ENCODE measurements at places on chromosomes 16 and 17. TPM values are rescaled to one million over a fixed set of nuclear protein-coding genes. Genes with fewer than 3 reads are reported as not detected.
A peak's percentile ranks its signal among the peaks of the same experiment; 100 is the strongest.

DNA sequence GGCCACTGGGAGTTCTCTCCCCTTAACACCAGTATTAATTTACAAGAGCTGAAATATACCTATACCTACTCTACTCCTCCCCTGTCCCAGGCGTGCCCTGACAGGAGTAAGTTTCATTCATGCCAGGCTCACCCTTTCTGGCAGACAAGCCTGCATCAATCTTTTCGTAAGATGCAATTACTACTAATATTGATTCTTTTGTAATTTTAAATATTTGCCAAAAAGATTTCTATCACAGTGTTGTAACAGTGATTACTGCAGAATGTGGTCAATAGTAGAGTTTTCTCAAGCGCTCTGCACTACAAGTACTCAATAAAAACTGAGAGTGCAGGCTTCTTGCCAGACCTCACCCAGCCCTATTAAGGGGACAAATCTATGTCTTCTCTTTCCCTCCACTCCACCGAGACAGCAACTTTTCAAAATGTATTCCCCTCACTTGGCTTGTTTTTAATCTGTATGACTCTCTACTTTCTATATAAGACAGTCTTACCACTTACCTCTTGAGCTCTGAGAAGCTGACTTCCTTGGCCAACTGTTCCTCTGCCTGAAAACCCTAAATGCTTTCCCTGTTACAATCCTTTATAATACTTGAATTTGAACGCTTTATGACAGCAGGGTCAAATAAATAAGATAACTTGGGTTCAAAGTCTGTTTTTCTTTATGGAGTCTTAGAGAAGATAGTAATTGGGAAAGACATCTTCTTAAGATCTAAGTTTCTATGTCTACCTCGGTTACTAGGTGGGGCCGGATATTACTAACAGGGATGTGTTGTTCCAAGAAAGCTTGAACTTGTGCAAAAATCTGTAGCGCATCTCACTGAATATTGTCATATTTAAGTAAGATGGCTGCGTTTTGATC lies at the start of gene TMIGD1:
Gene TMIGD1, minus strand, starts transcription at position 555 of the 858 bp plus-strand sequence. CDS start 1,924 bp downstream, outside the sequence.
- peak within 1 kb of the TSS; percentile 30 for H3K4me3 ChIP-seq
- H3K4me1 ChIP-seq: peaks cover 36% of the 10 kb centered on the region
- DNase-seq: peak; percentile 52
- H3K27ac ChIP-seq: peak within 1 kb of the TSS; percentile 89

GRCh38 chr17:6517062-6517461 lies 39.3 kb downstream of the PITPNM3 start:
- no peak overlapping the region for H3K4me3 ChIP-seq
- H3K27ac ChIP-seq: no peak overlapping the region
- no peak for DNase-seq
- H3K4me1 ChIP-seq: no peaks in the 10 kb centered on the region
- no peaks in the 10 kb centered on the region for H3K27me3 ChIP-seq

DNA sequence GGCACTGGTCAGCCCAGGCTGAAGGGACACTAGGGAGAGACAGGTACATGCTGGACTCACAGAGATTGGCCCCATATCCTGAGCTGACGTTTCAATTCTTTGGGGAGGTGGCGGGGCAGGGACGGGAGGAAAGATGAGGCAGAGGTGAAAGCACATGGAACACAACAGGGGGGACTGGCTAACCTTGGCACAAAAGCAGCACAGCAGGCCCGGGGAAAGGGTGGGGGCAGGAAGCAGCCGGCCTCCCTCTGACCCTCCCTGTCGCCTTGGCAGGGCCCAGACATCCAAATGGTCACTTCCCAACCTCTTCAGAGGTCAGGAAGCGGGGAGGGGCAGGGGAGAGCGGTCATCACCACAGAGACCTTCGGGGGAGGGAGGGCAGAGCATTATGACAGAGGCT lies 6.6 kb downstream of the VAT1 start:
- H3K27me3 ChIP-seq: no peaks in the 10 kb centered on the region
- H3K4me1 ChIP-seq: peaks cover 35% of the 10 kb centered on the region
- no peak overlapping the region for H3K27ac ChIP-seq
- H3K36me3 ChIP-seq: peaks cover 63% of the 10 kb centered on the region
- H3K4me3 ChIP-seq: no peak overlapping the region

GRCh38 chr16:72199761-72200337 lies 27.9 kb upstream of the PMFBP1 start:
- no peaks in the 10 kb centered on the region for H3K36me3 ChIP-seq
- no peaks in the 10 kb centered on the region for H3K27me3 ChIP-seq
- no peak overlapping the region for H3K4me3 ChIP-seq
- no peak overlapping the region for H3K27ac ChIP-seq
- H3K4me1 ChIP-seq: peaks cover 19% of the 10 kb centered on the region
- no peak for DNase-seq

DNA sequence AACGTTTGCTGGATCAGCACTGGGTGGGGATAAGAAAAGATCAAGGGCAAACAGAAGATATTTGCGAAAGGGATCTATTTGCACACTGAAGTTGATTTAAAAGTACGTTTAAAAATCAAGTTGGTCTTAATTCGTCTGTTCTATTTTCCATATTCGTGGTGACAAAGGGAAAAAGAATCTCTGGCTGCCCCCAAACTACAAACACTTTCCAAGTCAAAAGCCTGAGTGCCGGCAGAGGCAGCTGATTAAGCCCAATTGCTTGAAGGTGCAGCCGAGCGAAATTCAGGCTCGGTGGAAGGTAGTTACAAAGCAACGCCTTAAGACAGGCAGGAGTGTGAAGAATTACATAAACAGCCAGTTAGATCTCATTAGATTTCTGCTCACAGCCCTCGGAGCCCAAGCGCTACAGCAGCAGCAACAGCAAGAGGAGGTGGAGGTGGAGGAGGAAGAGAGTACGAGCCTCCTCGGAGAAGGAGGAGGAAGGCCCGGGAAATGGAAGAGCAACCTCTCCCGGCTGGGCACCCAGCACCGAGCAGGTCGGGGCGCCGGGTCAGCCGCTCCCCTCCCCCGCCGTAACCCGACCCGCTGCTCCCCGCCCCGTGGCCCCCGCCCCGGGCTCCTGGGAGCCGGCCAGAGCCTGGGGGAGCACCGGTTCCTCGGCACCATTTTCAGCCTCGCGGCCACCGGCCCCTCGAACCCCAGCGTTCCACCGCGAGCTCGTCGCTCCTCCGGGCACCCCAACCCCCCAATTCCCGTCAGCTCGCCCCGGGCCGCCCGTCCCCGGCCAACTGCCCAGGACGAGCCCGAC lies 890 bp downstream of the TOB1 start:
- peaks cover 19% of the 10 kb centered on the region for H3K36me3 ChIP-seq
- H3K27ac ChIP-seq: peak overlapping the region; percentile 97
- H3K4me1 ChIP-seq: peaks cover 7% of the 10 kb centered on the region

DNA sequence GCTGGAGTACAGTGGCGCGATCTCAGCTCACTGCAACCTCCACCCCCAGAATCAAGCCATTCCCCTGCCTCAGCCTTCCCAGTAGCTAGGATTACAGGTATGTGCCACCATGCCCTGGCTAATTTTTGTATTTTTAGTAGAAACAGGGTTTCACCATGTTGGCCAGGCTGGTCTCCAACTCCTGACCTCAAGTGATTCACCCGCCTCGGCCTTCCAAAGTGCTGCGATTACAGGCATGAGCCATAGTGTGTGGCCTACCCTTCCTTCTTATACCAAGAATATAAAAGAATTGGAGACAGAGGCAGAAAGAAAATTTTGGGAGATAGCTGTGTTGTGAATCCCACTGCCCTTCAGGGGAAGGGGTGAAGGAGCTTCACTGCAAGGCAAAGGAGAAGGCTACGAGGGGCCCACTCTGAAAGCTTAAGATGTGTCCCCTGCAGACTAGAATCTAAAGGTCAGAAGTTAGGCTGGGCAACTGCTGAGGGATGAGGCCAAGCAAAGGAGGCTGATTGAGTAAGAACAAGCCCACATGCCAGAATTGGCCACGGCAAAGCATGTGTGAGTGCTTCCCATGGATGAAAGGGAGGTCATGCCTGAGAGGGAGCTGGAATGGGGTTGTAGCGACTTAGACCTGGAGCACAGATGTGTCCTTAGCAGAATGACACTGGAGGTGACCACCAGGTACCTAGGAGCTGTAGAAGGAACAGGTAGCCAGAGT lies 8.4 kb upstream of the CRYBA1 start:
- H3K27me3 ChIP-seq: no peaks in the 10 kb centered on the region
- no peak overlapping the region for H3K4me3 ChIP-seq
- no peaks in the 10 kb centered on the region for H3K36me3 ChIP-seq
- peaks cover 3% of the 10 kb centered on the region for H3K4me1 ChIP-seq

- peaks cover 11% of the 10 kb centered on the region for H3K4me1 ChIP-seq
- H3K36me3 ChIP-seq: no peaks in the 10 kb centered on the region
- no peak overlapping the region for H3K27ac ChIP-seq
Measured at GRCh38 chr17:76234354-76234679, 6.0 kb downstream of the RNF157 start.

- H3K36me3 ChIP-seq: peaks cover 10% of the 10 kb centered on the region
- H3K27me3 ChIP-seq: no peaks in the 10 kb centered on the region
- no peak overlapping the region for H3K27ac ChIP-seq
- H3K4me1 ChIP-seq: no peaks in the 10 kb centered on the region
Measured at GRCh38 chr17:1865252-1866037, 35.6 kb downstream of the RPA1 start.

GRCh38 chr16:85517154-85517553 lies 96.0 kb upstream of the GSE1 start:
- DNase-seq: no peak
- peaks cover 48% of the 10 kb centered on the region for H3K4me1 ChIP-seq
- no peaks in the 10 kb centered on the region for H3K27me3 ChIP-seq

GRCh38 chr17:73749337-73749823 lies 105.1 kb upstream of the SDK2 start:
- no peak overlapping the region for H3K4me3 ChIP-seq
- H3K27me3 ChIP-seq: peaks cover 13% of the 10 kb centered on the region
- H3K4me1 ChIP-seq: no peaks in the 10 kb centered on the region
- no peaks in the 10 kb centered on the region for H3K36me3 ChIP-seq
- DNase-seq: no peak
- no peak overlapping the region for H3K27ac ChIP-seq

GRCh38 chr17:74176546-74177001 lies 26.9 kb upstream of the RPL38 start:
- H3K4me3 ChIP-seq: no peak overlapping the region
- no peak overlapping the region for H3K27ac ChIP-seq
- H3K4me1 ChIP-seq: no peaks in the 10 kb centered on the region
- no peaks in the 10 kb centered on the region for H3K36me3 ChIP-seq
- DNase-seq: peak; percentile 25
- H3K27me3 ChIP-seq: peaks cover 45% of the 10 kb centered on the region

DNA sequence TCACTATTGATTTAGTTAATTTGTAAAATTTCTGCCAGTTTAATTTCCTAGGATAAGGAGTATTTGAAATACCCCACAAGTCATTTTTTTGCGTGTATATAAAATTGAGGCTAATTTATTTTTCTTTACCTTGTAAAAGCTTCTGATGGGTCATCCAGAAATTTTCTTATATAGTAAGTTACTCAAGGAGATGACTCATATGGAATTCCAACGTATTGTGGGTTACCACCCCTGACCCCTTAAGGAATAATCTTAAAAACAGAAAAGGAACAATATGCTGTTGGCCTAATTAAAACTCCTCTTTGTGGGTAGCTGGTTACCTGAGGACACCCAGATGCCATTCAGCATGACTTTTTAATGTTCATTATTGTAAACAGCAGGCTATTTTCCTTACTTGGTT lies 13.6 kb downstream of the HEATR6 start:
- H3K4me1 ChIP-seq: no peaks in the 10 kb centered on the region
- DNase-seq: no peak
- no peaks in the 10 kb centered on the region for H3K27me3 ChIP-seq
- H3K36me3 ChIP-seq: peaks cover 37% of the 10 kb centered on the region
- no peak overlapping the region for H3K27ac ChIP-seq

GRCh38 chr17:64472564-64472963 lies 23.6 kb downstream of the MILR1 start:
- no peak overlapping the region for H3K27ac ChIP-seq
- peaks cover 2% of the 10 kb centered on the region for H3K36me3 ChIP-seq
- no peaks in the 10 kb centered on the region for H3K4me1 ChIP-seq
- no peak overlapping the region for H3K4me3 ChIP-seq
- no peaks in the 10 kb centered on the region for H3K27me3 ChIP-seq
- DNase-seq: no peak

DNA sequence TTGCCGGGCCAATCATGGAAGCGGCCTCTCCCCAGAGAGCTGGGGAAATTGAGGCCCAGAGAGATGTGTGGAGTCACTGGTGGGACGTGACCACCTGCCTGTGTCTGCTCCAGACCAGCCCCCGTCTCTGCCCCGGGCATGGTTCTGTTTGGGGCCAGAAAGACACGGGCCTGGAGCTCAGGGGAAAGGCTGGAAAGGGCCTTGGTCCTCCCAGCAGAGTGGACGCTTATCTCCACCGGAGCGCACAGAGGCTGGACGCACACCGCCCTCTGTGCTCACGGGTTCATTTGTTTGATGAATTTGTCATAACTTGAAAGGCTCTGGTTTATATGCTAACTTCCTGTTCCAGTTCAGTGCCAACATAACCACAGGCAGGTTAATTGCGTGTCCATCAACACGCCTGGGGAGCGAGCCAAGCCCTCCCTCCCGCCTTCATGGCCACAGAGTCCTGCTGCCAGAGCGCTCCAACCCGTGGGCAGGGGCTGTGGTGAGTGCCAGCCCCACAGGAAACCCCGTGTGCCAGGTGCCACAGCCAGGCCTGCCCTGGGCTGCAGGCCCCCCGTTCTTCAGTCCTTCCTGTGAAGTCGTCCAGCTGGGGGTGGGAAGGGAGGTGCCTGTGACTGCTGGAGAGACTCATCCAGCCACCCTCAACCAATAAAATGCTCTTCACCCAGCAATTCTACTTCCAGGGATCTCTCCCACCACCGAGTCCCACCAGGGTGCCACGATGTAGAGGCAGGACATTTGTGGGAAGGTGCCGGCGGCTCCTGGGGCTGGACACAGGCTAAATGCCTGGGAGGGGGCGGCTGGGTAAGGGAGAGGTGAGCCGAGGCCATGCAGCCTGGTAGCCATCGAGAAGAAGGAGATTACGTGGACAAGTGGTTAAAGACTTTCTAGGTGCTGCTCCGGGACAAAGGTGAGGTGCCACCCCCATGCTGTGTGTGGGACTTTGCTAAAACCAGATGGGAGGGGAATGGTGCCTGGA lies 29.4 kb upstream of the BAHCC1 start:
- DNase-seq: no peak
- no peak overlapping the region for H3K4me3 ChIP-seq
- H3K36me3 ChIP-seq: no peaks in the 10 kb centered on the region
- peaks cover 35% of the 10 kb centered on the region for H3K4me1 ChIP-seq
- peak overlapping the region; percentile 34 for H3K27ac ChIP-seq

Gene SLC16A6
- 0.27 TPM for polyA plus RNA-seq

Gene KCNAB3
- 5.3 TPM for polyA plus RNA-seq

Gene ATPAF2
- polyA plus RNA-seq: 24.8 TPM

Gene CDRT15
- polyA plus RNA-seq: 0.34 TPM

Gene KRT28
- not detected for polyA plus RNA-seq

Gene SLC9A5
- polyA plus RNA-seq: 0.96 TPM

Gene RNF227
- 3.7 TPM for polyA plus RNA-seq
